ENCODE measurements at places on chromosomes 6 and 20.

GRCh38 chr20:37543828-37544227, 16.2 kb upstream of the BLCAP start:
- no peak overlapping the region for H3K27ac ChIP-seq
- DNase-seq: no peak
- H3K36me3 ChIP-seq: no peaks in the 10 kb centered on the region
- H3K4me1 ChIP-seq: no peaks in the 10 kb centered on the region
- H3K27me3 ChIP-seq: no peaks in the 10 kb centered on the region

GRCh38 chr6:11413728-11414127, 123.8 kb upstream of the TMEM170B start:
- DNase-seq: no peak
- no peak overlapping the region for H3K27ac ChIP-seq
- no peaks in the 10 kb centered on the region for H3K27me3 ChIP-seq
- no peaks in the 10 kb centered on the region for H3K36me3 ChIP-seq
- H3K4me1 ChIP-seq: peaks cover 19% of the 10 kb centered on the region

GRCh38 chr6:73152556-73152955, 72.7 kb downstream of the KHDC1L start:
- no peak overlapping the region for H3K27ac ChIP-seq
- H3K36me3 ChIP-seq: no peaks in the 10 kb centered on the region
- H3K4me3 ChIP-seq: no peak overlapping the region
- H3K4me1 ChIP-seq: no peaks in the 10 kb centered on the region
- no peaks in the 10 kb centered on the region for H3K27me3 ChIP-seq

DNA sequence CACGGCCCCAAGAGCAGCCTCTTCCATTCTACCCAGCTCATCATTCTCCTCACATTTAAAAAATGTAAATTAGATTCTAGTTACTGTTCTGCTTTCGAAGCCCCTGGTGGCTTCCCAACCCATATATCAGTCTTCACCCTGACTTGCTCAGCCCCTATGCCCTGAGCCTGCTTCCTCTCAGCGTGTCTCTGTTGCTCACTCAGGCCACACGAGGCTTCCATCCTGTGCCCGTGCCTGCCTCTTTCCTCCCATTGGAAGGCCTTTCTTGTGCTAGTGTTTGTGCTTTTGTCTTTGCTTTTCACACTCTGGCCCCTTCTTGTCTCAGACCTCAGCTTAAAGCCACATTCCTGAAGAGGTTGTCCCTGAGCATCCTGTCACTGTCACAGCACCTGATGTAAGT, 78.1 kb downstream of the AFDN start:
- H3K27ac ChIP-seq: no peak overlapping the region
- no peak overlapping the region for H3K4me3 ChIP-seq
- no peak for DNase-seq
- no peaks in the 10 kb centered on the region for H3K27me3 ChIP-seq
- no peaks in the 10 kb centered on the region for H3K4me1 ChIP-seq

DNA sequence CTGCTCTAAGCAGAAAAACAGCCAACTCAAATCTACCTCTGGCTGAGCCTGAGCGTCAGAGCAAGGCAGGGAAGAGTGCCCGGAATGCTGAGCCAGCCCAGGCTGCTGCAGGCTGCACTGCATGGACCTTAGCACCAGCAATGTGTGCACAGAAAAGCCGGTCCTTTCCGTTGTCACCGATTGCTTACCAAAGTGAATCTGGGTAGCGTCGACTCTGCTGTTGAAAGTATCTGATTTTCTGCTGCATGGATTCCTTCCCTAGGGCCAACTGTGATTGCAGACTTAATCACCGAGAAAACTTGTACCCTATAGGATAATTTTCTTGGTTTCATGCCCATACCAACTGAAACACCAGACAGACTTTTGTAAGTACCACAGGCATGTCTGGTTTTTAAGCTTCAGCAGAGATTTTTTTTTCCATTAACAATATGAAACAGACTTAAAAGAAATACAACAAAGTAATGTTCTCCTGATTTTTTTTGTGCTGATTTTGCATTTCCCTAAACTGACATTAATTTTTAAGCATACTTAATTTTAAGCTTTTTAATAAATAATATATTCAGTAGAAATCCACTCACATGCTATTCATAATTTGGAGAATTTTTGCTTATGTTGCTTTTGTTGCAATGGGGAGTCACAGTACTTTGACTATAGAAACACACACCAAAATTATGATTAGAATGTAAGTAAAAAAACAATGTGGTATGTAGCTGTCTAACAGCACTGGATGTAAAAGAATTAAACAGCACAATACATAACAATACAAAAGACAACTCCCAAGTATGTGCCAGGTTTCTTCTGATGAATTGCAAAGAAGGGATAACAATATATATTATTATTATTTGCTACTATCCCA, 218.0 kb downstream of the THBS2 start:
- no peak for DNase-seq
- no peaks in the 10 kb centered on the region for H3K4me1 ChIP-seq

DNA sequence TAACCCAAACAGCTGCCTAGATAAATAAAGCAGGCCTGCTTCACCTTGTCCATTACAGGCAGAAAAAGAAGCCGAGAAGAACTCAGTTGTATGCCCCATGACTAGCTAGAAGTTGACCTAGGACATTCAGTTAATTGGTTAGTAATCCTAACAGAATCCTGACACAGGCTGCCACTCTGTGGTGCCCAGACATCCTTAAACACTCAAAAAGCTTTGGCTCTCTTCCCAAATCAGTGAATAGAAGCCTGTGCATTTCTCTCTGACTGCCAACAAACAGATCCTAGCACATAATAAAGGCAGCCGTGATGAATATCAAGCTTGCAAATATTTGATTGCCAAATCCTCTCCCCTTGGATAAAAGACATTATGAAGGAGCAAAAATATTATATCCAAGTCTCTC, 519.1 kb upstream of the EYS start:
- no peaks in the 10 kb centered on the region for H3K27me3 ChIP-seq
- no peak overlapping the region for H3K27ac ChIP-seq
- no peak for DNase-seq
- H3K36me3 ChIP-seq: no peaks in the 10 kb centered on the region
- no peaks in the 10 kb centered on the region for H3K4me1 ChIP-seq

DNA sequence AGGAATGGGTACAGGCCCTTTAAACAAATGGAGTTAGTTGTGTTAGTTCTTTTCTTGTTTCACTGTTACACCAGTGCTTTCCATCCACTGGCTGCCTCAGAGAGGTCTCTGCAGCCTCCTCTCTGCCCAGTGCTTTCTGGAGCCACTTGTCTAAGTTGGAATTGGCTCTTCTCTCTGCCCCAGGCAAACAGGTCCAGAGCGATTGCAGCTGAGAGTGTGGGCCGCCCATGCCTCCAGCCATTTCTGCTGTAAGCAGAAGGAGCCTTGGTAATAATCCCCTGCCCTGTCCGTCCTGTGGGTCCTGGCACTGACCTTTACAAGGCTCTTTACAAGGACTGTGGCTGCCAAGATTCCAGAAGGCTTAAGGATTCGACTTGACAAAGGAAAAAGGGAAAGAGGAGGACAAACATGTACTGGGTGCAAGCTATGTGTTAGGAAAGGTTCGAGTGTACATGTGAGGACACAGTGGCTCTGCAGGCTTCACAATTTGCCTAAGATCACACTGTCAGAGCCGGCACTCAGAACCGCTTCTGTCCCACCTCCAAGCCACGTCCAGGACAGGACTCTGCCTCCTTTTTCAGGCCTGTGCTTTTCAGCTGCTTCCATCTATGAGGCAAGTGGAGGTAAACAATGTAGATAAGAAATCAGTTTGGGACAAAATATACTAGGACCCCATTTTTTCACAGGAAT, 88.5 kb downstream of the POPDC3 start:
- H3K4me1 ChIP-seq: no peaks in the 10 kb centered on the region
- H3K36me3 ChIP-seq: no peaks in the 10 kb centered on the region
- no peaks in the 10 kb centered on the region for H3K27me3 ChIP-seq
- no peak overlapping the region for H3K4me3 ChIP-seq
- H3K27ac ChIP-seq: no peak overlapping the region
- DNase-seq: no peak

GRCh38 chr6:2086326-2086965, 159.0 kb downstream of the GMDS start:
- H3K36me3 ChIP-seq: no peaks in the 10 kb centered on the region
- DNase-seq: no peak
- no peaks in the 10 kb centered on the region for H3K4me1 ChIP-seq
- no peak overlapping the region for H3K4me3 ChIP-seq
